ENCODE measurements at places on chromosomes 12 and 14.

- DNase-seq: no peak
These were observed 270.0 kb downstream of the DACT1 start for GRCh38 chr14:58907803-58908202.

- DNase-seq: no peak
These were observed 37.9 kb downstream of the RAB21 start for GRCh38 chr12:71792599-71792998.

DNA sequence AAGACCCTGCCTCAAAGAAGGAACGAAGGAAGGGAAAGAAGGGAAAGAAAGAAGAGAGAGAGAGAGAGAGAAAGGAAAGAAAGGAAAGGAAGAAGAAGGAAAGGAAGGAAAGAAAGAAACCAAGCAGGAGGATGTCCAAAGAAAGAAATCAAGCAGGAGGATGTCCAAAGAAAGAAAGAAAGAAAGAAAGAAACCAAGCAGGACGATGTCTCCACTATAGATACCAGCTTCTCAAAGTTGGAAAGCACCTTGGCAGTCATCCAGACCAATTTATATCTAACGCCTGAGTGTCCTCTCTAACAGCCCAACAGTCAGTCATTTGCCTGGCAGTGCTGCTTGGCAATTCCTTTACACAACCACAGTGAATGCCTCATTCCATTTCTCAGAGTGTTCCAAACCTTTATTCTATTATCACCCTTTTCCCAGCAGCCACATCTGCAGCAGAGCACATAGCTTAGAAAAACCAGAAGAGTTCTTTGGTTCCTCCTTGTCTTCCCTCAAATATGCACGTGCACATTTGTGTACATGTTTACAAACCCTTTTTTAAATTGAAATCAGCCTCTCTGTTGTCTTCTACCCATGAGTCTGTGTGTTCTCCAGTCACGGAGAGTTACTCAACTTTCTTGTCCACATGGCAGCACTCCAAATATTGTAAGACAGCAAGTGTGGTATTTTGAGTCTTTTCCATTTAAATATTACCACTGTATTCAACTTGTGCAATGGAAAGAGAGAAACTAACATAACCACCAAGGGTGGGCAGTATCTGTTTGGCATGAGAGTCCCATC lies 138.4 kb downstream of the STXBP6 start:
- DNase-seq: no peak

DNA sequence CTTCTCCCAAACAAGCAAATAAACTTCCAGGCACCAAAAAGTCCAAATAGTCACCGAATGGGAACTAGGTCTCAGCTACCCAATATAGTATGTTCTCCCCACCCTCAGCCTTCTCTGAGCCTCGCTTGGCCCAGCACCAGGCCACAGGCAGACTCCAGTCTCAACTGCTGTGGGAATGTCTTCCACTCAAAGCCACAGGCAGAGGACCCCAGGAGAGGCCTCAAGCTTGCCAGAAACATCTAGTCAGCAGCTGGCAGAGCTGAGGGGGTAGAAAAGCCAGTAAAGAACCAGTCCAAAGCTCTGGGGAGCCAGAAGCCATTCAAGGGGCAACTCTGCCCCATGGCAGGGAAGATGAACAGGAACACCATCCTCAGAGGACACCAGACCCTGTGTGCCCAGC lies 41.8 kb downstream of the FMNL3 start:
- no peak for DNase-seq

GRCh38 chr14:72904218-72904617 lies 10.3 kb upstream of the DPF3 start:
- no peak for DNase-seq

DNA sequence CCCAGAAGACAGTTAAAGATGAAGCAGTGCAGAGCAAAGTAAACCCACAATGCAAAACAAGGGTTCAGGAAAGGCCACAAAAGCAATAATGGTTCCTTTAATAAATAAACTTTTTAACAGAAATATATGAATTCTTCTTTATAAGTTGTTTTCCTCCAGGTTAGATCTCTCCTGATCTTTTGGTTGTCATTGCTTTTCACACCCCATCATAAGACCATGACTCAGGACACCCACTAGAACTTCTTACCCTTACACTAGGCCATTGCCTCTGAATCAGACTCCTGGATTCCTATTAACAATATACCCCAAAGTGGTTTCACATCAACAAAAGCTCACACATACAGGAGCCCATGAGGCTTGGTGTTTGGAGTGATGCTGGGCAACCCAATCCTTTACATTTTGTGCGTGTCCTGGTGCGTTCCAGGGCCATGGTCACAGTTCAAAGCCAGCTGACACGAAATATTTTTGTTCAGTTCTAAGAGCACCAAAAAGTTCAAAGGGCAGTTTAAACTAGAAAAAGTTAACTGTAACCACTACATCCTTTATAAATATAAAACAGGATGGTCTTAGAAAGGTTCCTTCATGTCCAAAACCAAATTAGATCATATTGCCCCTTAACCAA lies 187.0 kb downstream of the EPS8 start:
- no peak for DNase-seq

- no peak for DNase-seq
These were observed 145.5 kb downstream of the PRKCH start for GRCh38 chr14:61466905-61467280.

GRCh38 chr14:70652871-70653270 lies 11.2 kb downstream of the TTC9 start:
- DNase-seq: no peak

DNA sequence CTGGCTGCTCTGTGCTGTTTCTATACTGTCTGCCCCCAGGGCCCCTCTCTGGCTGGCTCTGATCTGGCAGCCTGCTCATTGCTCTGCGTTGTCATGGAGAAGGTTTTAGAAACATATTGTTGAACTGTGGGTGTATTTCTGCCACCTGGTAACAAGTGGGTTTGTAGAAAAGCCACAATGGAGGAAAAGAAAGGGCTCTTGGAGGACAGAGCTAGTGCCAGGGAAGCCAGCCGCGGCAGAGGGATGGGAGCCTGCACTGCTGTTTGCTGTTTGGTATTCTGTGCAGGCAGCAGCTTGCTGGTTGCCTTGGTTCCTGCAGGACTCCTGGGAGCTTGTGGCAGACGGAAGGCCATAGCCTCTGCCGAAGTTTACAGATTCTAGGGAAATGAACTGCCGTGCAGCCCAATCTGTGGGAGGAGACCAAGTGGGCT lies 15.1 kb downstream of the CCDC177 start:
- DNase-seq: no peak

DNA sequence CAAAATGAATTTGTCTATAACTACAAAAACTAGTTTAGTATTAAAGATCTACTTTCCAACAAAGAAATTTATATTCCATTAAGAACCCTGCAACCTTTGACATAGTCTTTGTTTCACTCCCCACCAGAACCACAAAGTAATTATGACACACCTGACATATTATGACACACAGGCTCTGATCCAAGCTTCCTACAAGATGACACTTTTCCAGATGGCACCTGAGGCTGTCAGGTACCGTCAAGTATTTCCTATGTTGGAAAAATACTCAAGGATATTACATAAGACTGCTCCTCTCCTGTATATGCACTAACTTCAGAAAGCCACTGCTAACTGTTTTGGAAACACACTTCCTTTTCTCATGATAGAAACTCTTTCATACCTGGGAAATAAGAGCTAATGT lies 38.9 kb downstream of the STXBP6 start:
- DNase-seq: no peak

GRCh38 chr12:120933786-120934185 lies 29.6 kb upstream of the SPPL3 start:
- no peak for DNase-seq

GRCh38 chr12:19373586-19373985 lies 65.7 kb upstream of the AEBP2 start:
- DNase-seq: no peak

Data from CD4-positive, alpha-beta T cell treated with Interferon gamma for 1 hour (primary cell).